Stimulated activated CD4-positive, alpha-beta T cell treated with anti-CD3 and anti-CD28 coated beads, TNF-alpha, amount 100 ng/mL, for 1 hour (primary cell): ENCODE measurements at places on chromosomes 13 and 19.
A peak's percentile ranks its signal among the peaks of the same experiment; 100 is the strongest.

- DNase-seq, result peak; percentile 25
Observed at GRCh38 chr19:4327252-4327876, 11.3 kb downstream of the STAP2 start.

- no peak for DNase-seq
Observed at GRCh38 chr19:38270587-38271167, 6.3 kb downstream of the SPINT2 start.

GRCh38 chr13:24683838-24684599 lies 3.8 kb downstream of the ATP12A start:
- DNase-seq, result peak; percentile 50

- DNase-seq, result peak; percentile 26
Observed at GRCh38 chr19:4369109-4369887, 25.9 kb downstream of the MPND start.

GRCh38 chr19:31223740-31224534 lies 125.3 kb downstream of the TSHZ3 start:
- no peak for DNase-seq

- no peak for DNase-seq
Observed at GRCh38 chr13:110479215-110479545, 82.3 kb downstream of the RAB20 start.

- no peak for DNase-seq
Observed at GRCh38 chr19:5717215-5717935, 2.6 kb downstream of the LONP1 start.

GRCh38 chr13:76383676-76384461 lies 502.3 kb downstream of the KCTD12 start:
- DNase-seq, result no peak

GRCh38 chr13:85283408-85283807 lies 515.8 kb downstream of the SLITRK6 start:
- DNase-seq, result no peak

DNA sequence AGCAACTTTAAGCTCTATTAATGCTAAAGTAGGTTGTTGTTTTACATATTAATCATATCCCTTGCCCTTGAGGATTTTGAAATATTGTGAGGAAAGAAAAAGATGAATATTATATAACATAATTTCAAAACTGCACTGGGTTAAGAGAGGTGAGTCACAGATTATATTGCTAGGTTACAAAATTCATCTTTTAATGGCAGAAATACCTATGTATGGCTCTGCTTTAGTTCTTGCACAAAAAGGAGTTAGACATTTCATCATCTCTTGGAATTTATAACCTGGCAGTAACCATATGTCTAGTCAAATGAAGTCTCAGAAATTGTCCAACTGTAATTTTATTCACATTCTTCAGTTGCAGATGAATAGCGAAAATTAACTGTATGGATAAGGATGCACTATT lies 2041.1 kb downstream of the OLFM4 start:
- DNase-seq, result no peak

DNA sequence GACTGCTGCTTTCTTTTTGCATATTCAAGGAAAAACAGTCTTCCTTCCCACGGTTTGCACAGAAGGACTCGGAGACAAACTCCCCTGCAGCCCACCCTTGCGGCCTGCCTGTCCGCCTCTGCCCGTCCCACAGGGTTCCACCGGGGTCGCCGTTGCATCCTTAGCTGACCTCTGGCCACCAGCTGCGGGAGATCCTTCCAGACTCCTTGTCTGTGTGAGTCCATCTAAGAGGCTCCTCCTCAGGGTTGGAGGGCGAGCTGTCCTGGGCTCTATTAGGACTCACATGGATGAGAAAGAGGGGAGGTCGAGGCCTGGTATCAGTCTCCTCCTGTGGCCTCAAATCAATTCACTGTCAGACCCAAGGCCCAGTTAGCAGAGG lies 39.2 kb downstream of the KLF2 start:
- no peak for DNase-seq

DNA sequence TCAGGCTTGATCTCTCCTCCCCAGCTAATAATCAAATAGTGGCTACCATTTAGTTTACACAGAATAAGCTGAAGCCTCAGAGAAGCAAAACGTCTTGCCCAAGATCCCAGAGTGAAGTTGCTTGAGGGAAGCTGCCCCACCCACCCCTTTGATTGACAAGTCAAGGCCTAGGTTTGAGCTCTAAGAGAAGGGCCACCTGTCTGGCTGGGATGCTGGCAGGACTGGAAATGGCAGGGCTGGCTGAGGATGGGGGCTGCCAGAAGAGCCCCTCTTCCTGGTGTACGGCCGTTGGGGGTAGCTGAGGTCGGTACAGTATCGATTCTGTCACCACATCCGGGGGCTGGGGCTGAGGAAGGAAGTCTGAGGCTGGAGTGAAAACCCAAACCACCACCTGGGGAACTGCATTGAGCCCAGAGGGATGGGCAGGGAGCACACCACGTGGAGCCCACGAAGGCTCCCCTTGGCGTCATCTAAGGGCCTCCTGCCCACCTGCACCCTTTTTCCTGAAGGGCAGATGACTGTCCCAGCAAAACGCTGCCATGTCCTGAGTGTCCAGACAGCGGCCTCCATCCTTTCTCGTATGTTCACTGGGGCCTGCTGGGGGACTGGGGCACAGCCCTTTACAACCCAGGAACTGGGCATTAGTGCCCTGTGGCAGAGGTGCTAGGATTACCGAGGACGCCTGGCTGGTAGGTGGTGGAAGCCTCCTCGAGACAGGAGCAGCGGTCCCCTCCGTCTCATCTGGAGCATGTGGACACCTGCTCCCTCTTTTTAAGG lies 1.4 kb upstream of the PRKD2 start:
- peak; percentile 23 for DNase-seq

GRCh38 chr19:39133431-39134270 lies 8.1 kb downstream of the PAK4 start:
- no peak for DNase-seq

DNA sequence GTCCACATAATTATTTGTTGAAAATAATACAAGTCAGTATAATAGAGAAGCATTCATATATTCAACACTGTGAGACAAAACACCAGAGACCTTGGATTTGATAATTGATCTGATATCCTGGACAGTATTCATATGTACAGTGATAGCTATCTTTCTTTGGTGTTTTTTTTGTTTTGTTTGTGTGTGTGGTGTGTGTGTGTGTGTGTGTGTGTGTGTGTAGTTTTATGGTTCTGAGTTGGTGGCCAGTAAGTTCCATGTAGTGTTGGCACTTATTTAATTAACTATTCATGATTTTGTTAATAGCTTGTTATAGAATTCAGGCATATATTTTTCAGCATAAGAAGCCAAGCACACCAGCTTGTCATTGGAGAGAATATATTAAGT lies 1.6 kb upstream of the ANGPTL6 start:
- DNase-seq, result no peak

DNA sequence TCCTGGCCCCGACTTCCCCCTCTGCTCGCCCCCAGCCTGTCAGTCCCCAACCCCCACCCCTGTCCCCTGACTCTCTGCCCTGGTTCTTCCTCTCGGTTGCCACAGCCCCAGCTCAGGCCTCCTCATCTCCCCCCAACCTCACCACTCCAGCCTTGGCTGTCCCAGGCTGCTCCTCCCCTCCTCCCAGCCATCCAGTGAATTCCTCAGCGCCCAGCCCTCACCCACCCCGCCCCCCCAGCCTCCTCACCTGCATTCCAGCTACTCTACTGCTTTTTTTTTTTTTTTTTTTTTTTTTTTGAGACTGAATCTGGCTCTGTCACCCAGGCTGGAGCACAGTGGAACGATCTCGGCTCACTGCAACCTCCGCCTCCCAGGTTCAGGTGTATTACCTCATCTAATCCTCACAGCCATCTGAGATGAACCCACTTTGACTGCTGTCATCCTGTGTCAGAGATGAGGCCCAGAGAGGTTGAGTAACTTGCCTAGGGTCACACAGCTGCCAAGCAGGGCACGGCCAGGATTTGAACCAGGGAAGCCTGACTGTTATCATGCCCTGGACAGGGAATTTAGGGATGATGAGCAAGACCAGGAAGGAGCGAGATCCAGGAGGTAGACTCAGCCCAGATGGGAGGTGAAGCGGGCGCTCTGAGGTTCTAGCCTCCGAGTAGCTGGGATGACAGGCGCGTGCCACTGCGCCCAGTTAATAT lies 2.6 kb downstream of the SULT2B1 start:
- no peak for DNase-seq

GRCh38 chr19:42277821-42278451 lies 8.9 kb downstream of the CIC start:
- no peak for DNase-seq
